Suprapubic skin (tissue), 4 donors: ENCODE measurements at places on chromosomes 4 and X.

GRCh38 chr4:38688676-38689355, 24.8 kb downstream of the KLF3 start:
- no peak for DNase-seq

DNA sequence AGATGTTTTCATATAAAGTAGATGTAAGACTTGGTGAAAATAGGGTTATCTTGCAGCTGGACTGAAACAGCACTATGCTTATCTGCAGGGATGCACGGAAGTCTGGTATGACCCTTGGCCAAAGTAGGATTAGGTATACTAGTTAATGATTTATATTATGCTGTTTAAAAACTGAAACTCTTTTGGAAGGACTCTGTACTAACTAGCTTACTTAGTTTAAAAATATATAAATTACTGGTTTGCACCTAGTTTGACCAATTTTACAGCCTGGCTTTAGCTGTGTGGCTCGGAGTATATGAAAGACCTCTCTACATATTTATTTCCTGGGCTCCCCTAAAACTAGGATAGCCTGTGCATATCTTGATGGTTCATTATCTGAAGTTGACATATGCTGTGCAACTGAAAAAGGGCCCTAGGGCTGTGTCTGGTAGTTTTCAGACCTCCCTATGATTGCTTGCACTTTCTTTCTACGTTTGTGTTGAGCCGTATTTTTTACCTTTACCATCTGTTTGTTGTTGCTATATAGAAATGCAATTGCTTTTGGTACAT, 89.2 kb downstream of the TMEM144 start:
- DNase-seq = no peak

GRCh38 chrX:9182041-9182440, 148.1 kb upstream of the FAM9B start:
- no peak for DNase-seq

GRCh38 chrX:46561824-46562657, 11.5 kb upstream of the CHST7 start:
- DNase-seq = no peak

GRCh38 chrX:25858273-25858880, 279.8 kb upstream of the MAGEB18 start:
- no peak for DNase-seq

- DNase-seq = no peak
Measured at GRCh38 chr4:159141193-159141592, 38.3 kb downstream of the RAPGEF2 start.

DNA sequence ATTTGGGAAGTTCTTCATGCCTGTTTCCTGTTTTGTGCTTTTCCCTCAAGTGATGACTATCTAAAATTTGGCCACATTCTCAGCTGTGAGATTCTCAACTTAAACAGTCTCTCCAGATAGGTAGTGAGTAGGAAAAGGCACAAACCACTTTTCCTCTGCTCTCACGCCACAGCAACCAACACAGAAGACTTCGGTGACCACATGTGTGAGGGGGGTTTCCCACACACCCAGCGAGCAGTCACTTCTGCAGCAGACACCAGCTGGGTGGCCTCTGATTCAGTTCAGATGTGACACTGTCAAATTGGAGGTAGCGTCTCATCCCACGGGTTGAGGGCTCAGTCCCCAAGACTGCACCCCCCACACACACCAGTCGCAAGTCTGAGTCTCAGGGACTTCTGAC, 25.1 kb upstream of the CLDN34 start:
- DNase-seq = no peak

DNA sequence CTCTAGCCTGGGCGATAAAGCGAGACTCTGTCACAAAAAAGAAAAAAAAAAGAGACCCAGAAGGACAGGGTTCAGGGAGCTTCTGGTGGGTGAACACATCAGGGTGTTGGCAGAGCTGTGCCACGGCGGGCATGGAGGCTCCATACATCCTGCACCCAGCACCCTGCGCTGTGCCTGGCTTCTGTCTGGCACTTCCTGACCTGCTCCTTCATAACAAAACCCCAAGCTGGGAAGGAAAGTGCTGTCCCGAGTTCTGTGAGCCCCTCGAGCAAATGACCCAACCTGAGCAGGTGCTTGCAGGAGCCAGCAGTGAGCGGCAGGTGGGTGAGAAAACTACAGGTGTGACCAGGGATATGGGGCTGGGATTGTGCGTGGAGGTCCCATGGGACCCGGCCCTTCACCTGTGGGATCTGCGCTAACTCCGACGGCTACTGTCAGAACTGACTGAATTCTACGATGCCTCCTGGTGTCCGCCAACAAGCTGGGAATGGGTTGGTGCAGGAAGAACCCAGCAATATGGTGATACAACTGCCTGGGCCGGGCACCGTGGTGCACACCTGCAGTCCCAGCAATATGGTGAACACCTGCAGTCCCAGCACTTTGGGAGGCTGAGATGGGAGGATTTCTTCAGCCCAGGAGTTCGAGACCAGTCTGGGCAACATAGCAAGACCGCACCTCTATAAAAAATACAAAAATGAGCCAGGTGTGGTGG, 18.9 kb downstream of the ASMTL start:
- DNase-seq = no peak

DNA sequence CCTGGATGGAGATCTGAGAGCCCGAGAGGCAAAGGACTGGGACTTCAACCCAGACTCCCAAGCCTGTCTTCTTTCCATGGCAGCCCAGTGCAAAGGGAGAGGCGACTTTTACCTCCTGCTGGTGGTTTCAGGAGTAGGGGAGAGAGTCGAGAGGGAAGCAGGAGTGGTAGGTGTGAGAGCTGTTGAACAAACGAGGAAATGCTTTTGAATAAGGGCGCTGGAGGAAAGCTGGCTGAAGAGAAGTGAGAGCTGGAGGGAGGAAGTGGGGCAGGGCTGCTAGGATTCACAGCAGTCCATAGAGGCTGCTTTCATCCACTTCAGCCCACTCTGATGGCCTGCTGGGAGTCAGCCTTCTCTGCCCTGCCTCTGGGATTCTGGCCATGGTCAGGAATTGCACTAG, 81.8 kb upstream of the EFNB1 start:
- DNase-seq = peak; percentile 15

GRCh38 chrX:78800694-78801093, 53.2 kb downstream of the LPAR4 start:
- DNase-seq = no peak

GRCh38 chrX:128622296-128622695, 570.1 kb upstream of the ACTRT1 start:
- DNase-seq = no peak

GRCh38 chr4:73527196-73527595, 45.7 kb downstream of the AFM start:
- DNase-seq = no peak
